ENCODE measurements at places on chromosomes 2 and 18. TPM values are rescaled to one million over a fixed set of nuclear protein-coding genes. Genes with fewer than 3 reads are reported as not detected.

- DNase-seq: peak; percentile 55
Observed at GRCh38 chr18:13530879-13531387, 195.4 kb downstream of the FAM210A start.

GRCh38 chr2:148877403-148877740 is 2.3 kb downstream of the KIF5C start:
- DNase-seq: no peak

DNA sequence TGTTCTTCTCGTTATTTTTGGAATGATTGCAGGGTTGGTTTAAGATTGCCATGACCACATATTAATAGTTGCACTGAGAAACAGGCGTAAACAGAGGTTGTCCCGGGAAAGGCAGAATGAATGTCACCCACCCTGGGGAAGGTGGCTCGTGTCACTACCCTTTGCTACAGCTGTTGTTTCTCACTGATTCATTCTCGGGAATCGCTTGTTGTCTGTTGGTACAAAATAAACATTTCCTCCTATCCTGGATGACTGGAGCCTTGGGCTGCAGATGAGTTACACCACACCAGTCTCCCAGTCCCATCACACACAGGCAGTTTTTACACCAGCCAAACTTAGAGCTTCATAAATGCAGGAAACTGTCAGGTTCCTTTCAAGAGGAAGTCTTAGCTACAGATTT is 216.7 kb downstream of the GBX2 start:
- DNase-seq: no peak

RNF152 gene
- 18.3 TPM for total RNA-seq

ANKRD30B gene
- total RNA-seq: not detected

DNA sequence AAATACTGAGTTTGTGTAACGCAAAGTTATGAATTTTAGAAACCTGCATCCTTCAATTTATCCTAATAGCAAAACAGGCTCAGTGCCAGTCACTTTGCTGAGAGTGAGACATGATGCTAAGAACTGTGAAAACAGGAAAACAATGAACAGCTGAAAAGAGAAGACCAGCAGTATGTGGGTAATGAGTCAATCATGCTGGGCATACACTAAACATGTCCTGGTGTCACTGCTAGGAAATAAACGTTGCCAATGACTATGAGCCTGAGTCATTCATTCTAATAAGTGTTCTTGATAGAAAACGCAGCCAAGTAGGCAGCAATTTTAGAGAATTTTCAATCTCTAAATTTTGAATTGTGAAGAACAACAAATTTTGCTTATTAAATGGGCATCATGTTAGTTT is 237.3 kb downstream of the GALR1 start:
- DNase-seq: no peak

ICOS gene
- 0.10 TPM for total RNA-seq

DNA sequence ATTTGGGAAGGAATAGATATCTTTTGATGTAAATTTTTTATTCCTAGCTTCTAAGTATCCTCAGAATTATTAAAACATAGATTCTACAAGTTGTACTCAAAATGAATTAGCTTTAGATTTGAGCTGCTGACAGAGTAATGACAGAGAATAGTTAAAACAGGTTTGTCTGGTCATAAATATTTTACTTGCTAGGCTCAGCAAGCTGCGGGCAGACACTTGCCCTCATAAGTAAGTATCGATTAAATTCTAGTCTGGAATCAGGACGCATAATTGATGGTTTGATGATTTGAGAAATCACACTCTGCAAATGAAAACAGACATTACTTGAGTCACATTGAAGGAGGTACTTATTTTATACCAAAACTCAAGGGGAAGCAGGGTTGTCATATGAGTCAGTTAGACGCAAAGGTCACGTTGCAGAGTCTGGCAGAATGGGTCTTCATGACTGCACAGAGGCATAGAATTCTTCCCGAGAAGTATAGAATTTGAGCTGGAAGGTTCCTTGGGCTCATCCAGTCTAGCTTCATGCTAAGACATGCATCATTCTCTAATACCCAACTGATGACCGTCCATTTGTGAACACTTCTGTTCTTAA is 27.5 kb downstream of the ARL4C start:
- DNase-seq: no peak

GRCh38 chr2:136306836-136307235 is 188.9 kb upstream of the CXCR4 start:
- no peak for DNase-seq

DNA sequence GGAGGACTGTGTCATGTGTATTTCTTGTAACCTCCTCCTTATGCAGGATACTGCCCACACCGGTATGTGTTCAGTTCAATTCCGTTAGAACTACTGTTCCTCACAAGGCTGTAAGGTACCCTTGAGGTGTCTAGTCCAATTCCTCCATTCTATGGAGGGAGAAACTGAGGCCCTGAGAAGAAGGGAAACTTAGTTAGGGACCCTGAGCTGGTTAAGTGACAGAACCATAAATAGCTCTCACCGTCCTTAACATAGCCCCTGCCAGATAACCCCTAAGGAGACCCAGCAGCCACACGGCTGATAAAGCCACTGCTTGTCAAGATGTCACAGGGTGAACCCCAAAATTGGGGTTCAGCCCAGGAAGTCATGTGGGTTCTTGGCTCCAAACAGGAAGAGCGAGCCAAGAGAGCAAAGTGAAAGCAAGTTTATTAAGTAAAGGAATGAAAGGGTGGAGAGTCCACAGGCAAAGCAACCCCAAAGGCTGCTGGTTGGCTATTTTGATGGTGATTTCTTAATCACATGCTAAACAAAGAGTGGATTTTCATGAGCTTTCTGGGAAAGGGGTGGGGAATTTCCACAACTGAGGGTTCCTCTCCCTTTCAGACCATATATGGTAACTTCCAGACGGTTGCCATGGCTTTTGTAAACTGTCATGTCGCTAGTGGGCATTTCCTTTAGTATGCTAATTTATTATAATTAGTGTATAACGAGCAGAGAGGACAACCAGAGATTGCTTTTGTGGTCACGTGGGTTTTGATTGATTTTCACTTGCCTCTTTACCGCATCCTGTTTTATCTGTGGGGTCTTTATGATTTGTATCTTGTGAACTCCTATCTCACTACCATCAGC is 83.4 kb upstream of the RTN4 start:
- DNase-seq: peak; percentile 77

DNA sequence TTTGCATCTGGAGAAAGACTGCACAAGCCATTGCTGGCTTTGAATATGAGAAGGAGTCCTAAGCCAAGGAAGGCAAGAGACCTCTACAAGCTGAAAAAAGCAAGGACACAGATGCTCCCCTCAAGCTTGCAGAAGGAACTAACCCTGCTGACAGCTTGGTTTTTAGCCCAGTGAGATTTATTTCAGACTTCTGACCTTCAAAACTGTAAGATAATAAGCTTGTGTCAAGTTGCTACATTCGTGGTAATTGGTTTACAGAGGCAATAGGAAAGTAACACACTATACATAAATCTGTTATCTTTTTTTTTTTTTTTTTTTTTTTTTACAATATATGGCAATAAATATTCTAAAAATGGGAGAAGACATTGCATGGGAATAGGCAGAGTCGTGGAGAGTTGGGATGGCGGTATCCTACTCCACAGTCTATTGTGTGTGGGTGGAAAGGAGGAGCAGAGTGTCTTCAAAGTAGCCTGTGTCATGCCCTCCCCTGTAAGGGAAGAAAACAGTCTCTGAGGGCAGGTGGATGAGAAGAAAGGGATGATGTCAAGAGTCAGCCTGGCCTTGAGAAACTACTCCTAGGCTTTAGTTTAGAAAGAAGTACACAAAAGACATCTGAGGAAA is 196.9 kb downstream of the THSD7B start:
- no peak for DNase-seq

GATA6 gene
- total RNA-seq: 125 TPM

DNA sequence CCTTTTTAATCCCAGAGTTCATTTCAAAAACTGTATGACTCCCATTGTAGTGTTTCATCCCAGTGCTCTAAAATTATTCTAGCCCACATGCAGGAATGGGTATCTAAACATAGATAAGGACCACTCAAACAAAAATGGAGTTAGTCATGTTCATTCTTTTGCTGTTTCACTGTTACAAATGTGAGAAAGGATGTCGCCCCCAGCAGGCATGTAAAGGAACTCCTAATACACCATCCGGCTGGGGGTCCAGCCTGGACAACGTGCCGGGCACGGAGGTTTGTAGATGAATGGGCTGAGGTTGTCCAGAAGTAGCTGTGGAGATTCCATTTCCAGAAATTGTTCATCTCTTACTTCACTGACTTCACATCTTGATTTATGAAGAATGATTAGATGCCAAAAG is 101.9 kb upstream of the RAB12 start:
- DNase-seq: no peak

GRCh38 chr2:223929571-223930102 is 15.5 kb downstream of the WDFY1 start:
- DNase-seq: no peak

GRCh38 chr2:73324126-73324725 is 30.9 kb upstream of the EGR4 start:
- no peak for DNase-seq

BIN1 gene
- total RNA-seq: 109 TPM

GRCh38 chr2:16429002-16429401 is 236.6 kb downstream of the CYRIA start:
- no peak for DNase-seq

GALR1 gene
- total RNA-seq: 0.36 TPM

DNA sequence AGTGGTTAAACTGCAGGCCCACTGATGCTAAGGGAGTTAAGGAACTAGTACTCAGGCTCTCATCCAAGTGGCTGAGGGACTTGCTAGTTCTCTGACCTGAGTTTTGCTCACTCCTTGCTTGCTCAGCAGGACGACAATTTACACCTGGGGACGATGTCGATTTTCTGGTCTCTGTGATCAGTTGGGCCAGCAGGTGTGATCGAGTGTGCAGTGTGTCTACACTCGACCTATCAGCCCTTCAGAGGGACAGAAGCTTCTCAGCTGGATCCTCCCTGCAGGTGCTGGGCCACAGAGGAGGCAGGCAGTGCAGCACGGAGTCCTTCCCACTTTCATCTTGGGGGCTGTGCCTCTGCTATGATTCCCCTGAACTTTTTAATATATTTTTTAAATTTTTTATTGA is 71.5 kb downstream of the KCNS3 start:
- DNase-seq: no peak

NDC80 gene
- total RNA-seq: 5.6 TPM
